Stimulated activated CD8-positive, alpha-beta memory T cell treated with anti-CD3 and anti-CD28 coated beads, Interleukin-2, amount 100 ng/mL, for 1 hour (primary cell): ENCODE measurements at places on chromosomes 6 and 20.
A peak's percentile ranks its signal among the peaks of the same experiment; 100 is the strongest.

DNA sequence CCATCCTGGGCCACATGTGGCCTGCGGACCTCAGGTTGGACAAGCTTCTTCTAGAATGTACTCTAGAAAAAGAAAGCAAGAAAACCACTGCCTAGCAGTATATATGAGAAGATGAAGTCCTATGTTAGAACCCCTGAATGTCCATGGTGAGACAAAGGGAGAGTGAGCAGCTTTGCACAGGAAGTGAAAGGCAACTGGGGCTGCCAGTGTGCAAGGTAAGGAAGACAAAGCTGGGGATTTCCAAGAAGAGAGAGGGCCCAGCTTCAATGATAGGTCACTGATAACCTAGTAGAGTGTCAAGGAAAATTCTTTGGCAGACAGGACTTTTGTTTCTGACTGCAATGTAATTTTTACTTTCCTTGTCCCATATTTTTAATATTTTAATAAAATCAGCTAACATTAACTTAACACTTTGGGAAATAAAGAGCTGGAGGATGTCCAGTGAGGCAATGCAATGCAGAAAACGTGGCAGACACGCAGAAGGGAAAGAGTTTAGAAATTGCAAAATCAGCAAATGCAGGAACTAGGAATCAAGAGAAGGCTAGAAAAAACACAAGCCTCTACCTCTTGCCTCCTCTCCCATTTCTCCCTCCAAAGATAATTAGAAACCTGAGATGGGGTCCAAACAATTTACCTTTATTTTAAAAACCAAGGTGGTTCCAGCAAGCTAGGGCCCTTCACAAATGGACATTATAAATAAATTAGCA, 47.4 kb downstream of the CYP39A1 start:
- no peak for DNase-seq

DNA sequence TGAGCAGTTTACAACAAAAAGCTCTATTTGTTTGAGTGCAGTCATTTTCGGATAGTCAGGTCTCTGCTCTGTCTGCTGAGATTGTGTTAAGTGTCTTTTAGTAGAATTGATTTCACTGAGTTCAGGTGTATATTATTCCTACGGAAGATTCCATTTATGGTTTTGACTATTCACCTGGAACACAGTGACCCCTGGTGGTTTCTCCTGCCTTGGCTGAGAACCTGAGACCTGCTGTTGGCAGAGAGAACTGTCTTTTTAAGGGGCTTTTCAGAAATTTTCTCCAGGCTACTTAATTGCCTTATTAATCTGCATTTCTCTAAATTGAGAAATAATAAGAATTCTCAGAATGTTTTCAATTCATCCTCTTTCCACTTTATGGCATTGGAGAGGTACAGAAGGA, 508.0 kb downstream of the TBC1D32 start:
- DNase-seq: no peak

DNA sequence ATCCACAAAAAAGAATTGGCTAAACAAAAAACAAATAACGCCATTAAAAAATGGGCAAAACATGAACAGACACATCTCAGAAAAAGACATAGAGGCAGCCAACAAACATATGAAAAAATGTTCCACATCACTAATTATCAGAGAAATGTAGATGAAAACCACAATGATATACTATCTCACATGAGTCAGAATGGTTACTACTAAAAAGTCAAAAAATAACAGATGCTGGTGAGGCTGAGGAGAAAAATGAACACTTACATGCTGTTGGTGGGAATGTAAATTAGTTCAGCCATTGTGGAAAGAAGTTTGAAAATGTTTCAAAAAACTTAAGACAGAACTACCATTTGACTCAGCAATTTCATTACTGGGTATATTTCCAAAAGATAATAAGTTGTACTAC, 430.1 kb upstream of the JAG1 start:
- DNase-seq: no peak

GRCh38 chr6:143098054-143098671, 37.5 kb downstream of the AIG1 start:
- no peak for DNase-seq

DNA sequence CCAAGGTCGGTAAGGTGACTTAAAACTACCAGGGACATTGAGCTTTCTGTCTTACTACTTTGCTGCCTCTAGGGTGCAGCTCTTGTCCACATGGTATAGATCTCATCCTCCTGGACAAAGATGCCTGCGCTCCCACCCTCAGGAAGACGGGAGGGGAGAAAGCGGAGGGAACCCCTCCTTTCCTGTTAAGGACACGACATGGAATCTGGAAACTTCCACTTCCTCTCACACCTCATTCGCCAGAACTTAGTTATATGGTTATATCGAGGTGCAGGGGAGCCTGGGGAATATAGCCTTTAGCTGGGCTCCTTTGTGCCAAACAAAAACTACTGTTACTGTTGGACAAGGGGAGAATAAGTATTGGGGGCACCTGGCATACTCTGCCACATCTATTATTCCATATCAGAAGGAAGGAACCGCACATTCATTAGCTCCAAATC, 224.3 kb upstream of the TSHZ2 start:
- no peak for DNase-seq

DNA sequence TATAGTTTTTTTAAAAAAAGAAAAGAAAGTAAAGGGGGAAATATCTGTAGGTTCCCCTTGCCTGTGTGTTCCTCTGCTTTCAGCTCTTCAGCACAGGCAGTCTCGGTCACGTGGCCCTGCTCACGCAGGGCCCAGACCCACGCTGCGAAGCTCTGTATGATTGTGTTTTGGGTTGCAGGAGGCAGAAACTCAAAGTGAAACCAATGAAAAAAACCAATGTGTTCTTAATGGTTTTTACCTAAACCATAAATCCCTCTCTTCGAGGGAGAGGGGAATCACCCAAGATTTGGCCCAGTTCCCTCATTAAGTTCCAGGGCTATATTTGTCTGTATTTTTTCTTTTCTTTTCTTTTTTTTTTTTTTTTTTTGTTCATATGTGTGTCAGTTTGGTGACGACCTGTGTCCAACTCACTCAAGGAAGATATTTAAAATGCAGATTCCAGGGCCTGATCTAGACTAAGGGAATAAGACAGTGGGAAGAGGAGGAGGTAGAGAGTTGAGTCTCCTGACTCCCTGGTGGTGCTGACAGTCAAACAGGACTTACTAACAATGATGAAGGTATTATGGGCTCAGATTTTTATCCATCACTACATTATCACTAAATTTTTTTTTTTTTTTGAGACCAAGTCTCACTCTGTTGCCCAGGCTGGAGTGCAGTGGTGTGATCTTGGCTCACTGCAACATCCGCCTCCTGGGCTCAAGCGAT, 33.8 kb upstream of the RREB1 start:
- peak; percentile 15 for DNase-seq

DNA sequence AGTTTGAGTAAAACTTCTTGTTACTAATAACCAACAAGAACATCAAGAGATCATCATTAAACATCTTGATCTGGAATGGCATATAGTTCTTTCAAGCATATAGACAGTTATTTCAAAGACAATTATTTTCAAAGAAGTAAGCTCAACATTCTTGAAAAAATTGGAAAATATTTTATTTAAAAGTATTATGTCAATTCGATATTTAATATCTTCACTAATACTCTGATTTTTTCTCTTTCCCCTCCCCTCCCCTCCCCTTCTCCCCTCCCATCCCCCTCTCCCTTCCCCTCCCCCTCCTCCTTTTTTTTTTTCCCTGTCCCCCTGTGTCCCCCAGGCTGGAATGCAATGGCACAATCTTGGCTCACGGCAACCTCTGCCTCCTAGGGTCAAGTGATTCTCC, 82.8 kb downstream of the SASH1 start:
- DNase-seq: no peak

GRCh38 chr6:16452348-16452747, 214.0 kb downstream of the GMPR start:
- no peak for DNase-seq

DNA sequence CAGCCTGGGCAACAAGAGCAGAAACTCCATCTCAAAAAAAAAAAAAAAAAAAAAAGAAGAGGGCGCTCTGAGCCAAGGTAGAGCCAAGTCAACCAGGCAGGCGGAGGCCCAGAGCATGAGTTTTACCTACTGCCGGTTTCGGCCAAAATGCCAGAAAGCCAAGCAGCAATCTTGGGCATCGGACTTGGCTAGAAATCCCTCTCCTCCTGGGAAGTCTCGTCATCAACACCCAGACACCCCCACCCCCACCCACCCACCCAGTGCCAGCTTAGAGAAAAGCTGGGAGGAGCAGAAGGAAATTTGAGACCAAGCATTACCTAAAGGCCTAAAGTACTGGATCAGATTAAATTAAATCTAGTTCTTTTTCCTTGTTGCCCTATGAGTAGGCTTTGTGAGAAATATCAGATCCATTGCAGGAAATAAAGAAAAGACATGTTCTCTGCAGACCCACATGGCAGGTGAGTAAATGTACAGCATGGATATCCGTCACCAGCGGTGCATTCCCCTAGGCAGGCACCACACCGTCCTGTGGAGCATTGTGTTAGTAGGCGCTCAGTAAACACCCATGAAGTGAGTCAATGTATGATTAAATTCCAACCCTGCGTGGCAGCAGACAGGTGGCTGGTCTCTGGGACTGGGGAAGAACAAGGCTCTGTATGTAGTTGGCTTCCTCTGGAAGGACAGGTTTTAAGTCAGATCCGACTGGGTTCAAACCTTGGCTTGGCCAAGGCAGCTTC, 21.0 kb downstream of the RIPOR3 start:
- DNase-seq: no peak

DNA sequence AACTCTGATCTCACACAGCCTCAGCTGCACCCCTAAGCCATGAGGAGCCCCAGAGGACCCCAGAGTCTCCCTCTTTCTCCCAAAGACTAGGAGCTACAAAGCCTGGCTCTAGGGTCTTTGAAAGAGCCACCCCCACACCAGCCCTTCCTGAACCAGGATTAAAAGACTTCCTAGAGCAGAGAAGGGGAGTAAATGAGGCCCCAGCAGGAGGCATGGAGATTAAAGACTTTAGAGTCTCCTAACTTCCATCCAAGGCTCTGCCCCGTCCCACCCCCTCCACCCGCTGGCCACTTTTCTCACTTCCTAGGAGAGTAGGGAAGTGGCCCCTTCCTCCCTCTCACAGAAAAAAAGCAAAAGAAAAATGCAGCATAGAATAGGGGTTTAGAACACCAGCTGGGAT, 1.7 kb downstream of the PREX1 start:
- no peak for DNase-seq

DNA sequence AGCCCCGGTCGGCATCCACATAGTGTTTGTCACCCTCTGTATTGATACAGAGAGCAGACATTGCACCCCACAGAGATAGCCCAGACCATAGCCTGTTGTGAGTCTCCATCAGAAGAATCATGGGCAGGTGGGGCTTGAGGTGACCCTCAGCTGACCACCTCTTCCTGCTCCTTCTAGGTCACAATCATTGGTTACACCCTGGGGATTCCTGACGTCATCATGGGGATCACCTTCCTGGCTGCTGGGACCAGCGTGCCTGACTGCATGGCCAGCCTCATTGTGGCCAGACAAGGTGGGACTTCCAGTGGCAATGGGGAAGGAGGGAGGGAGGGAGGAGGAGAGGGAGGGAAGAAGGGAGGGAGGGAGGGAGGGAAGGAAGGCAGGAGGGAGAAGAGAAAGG, 61.4 kb upstream of the RIN2 start:
- DNase-seq: no peak

- no peak for DNase-seq
Measured at GRCh38 chr6:84449220-84449619, 221.8 kb upstream of the CEP162 start.

- no peak for DNase-seq
Measured at GRCh38 chr6:42367353-42368011, 84.2 kb downstream of the TRERF1 start.

DNA sequence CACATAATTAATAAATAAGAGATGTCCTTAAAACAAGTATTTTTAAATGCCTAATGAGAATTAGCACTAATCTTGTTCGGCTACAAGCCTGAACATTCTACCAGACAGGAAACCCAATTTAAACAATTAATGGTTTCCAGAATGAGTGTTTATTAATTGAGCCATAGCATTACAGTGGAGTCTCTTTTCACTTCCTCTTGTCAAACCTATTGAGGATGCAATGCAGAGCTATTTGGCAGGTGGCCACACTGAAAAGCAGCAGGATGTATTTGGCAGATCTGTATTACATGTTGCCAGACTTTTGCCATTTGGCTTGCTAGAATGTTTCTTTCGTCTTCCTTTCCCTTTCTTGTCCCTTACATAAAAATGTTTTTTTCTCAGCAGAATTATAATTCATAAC, 475.2 kb upstream of the MARCKS start:
- no peak for DNase-seq

GRCh38 chr6:53986165-53986720, 125.0 kb upstream of the MLIP start:
- no peak for DNase-seq

GRCh38 chr6:157063176-157063905, 260.0 kb downstream of the TMEM242 start:
- DNase-seq: no peak

GRCh38 chr6:143675946-143676345, 1.8 kb upstream of the PHACTR2 start:
- no peak for DNase-seq

- DNase-seq: no peak
Measured at GRCh38 chr20:62146019-62146755, 2.6 kb downstream of the SS18L1 start.

DNA sequence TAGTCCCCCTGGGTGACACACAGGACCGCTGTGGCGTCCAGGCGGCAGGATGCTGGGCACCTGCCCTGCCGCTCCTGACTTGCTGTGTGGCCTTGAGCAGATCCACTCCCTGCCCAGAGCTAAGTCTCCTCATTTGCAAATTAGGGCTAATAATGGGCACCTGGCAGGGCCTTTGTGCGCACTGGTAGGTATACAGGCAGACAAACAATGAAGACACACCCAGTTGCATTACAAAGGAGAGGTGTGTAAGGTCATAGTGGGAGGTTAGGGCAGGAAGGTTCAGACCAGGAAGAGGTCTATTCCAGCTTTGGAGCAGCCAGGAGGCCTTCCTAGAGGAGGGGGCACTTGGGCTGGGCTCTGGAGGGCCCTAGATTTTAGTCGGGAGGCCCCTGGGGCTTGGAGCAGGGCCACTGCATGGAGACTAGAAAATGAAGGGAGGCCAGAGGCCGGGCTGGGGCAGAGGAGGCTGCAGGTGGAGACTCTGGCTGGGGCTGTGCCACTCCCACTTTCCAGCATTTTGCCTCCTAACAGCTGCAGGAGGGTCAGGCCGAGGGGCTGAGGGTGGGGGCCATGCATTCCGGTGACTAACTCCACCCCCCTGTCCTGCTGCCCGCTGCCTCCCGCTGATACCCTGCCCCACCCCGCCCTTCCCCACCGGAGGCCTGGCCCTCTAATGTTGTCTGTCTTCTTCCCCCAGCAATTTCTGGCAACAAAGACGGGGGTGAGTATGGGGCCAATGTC, 28.5 kb downstream of the MYH7B start:
- no peak for DNase-seq

DNA sequence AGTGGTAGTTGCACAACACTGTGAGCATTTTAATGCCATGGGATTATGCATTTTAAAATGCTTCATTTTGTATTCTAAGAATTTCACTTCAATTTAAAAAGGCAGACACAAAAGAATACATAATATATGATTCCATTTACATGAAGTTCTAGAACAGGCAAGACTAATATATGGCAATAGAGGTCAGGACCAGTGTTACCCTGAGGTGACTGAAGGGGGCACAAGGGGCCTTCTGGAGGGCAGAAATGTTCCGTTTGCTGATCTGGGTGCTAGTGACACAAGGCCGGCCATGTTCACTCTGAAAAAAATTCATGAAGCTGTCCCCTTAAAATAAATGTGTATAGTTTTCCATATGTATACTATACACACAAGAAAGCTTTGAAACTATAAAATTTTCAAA, 28.5 kb downstream of the TASP1 start:
- DNase-seq: no peak
